ENCODE measurements at places on chromosomes 6 and 20.

DNA sequence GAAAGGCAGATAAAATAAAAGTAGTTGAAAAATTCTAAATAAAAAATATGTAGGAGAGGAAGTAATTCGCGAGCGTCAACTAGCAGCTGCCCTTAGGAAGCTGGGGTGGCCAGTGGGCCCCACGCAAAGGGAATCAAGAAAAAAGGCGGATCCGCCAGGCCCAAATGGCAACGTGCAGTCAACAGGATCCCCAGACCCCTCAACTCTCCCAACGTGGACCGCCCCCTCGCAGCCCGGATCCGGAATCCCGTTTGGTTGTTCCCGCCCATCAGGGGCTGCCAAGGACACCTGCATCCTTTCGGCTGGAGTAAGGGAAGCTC, 296 bp downstream of the DZANK1 start:
- peaks cover 12% of the 10 kb centered on the region for H3K4me1 ChIP-seq
- peak overlapping the region; percentile 79 for H3K4me3 ChIP-seq
- no peaks in the 10 kb centered on the region for H3K36me3 ChIP-seq
- DNase-seq, result no peak

GRCh38 chr20:51424270-51425117, 118.0 kb downstream of the NFATC2 start:
- peaks cover 23% of the 10 kb centered on the region for H3K4me1 ChIP-seq
- H3K27me3 ChIP-seq, result no peaks in the 10 kb centered on the region
- H3K27ac ChIP-seq, result peak overlapping the region; percentile 32
- no peak overlapping the region for H3K4me3 ChIP-seq
- no peaks in the 10 kb centered on the region for H3K36me3 ChIP-seq
- DNase-seq, result no peak

GRCh38 chr6:134169871-134170486, 117.6 kb upstream of the SLC2A12 start:
- H3K36me3 ChIP-seq, result peaks cover 8% of the 10 kb centered on the region
- no peak overlapping the region for H3K27ac ChIP-seq
- H3K27me3 ChIP-seq, result no peaks in the 10 kb centered on the region
- no peak overlapping the region for H3K4me3 ChIP-seq
- no peak for DNase-seq
- H3K4me1 ChIP-seq, result no peaks in the 10 kb centered on the region

DNA sequence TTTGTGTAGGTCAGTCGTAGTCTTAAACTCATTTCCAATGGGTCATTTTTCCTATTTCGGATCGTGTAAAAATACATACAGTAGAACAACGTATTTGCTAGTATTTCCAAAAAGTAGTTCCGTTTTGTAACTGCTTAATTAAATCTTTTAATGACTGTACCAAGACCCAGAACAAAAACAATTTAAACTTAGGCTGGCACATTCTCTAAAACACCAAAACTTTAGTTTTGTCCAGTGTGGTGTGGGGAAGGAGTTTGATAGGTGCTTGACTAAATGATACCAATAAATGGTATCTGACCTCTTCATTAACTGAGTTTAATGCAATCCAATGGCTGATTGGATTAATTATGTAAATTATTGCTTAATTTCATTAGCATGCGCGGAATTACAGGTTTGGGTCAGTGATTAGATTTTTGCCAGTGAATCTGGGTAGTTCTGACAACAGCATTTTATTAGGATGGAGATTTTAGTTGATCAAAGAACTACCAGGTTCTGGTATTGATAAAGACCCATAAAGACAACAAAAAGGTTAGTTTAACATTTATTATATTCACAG, 20.8 kb downstream of the OR2B2 start:
- H3K4me3 ChIP-seq, result no peak overlapping the region
- no peak for DNase-seq
- no peak overlapping the region for H3K27ac ChIP-seq
- H3K36me3 ChIP-seq, result no peaks in the 10 kb centered on the region
- no peaks in the 10 kb centered on the region for H3K4me1 ChIP-seq
- peaks cover 73% of the 10 kb centered on the region for H3K27me3 ChIP-seq

- H3K4me1 ChIP-seq, result no peaks in the 10 kb centered on the region
- no peak overlapping the region for H3K27ac ChIP-seq
- no peaks in the 10 kb centered on the region for H3K27me3 ChIP-seq
- H3K4me3 ChIP-seq, result no peak overlapping the region
- DNase-seq, result no peak
- H3K36me3 ChIP-seq, result no peaks in the 10 kb centered on the region
Measured at GRCh38 chr6:39465539-39465938, 143.0 kb upstream of the KCNK16 start.

DNA sequence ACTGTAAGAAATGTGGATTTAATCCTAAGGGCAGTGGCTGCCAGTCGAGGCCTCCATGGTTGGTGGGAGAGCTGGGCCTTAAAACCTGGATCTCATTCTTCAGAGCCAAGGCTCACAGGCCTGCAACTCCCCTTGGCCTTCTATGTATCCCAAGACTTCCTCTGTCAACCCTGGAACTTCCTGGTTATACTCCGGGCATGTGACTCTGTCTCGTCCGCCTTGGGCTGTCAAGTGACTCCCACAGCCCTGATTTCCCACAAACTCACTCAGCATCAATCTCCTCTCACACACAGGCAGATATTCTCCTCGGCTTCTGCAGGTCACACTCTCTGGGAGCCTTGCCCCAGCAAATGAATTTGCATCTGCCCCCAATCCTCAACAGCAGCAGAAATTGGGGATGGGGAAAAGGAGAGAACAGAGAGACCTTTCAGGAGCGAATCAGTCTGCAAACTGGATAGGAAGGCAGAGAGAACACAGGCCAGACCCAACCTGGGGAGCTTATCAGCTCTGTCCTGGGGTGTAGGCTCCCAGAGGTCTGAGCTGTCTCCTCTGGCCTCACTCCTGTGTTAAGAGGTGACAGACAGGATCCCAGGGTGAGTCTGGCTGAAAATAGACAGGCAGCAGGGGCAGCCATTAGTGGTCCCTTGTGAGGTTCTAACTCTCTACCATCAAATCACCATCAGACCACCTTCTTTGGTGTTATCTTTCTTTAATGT, 30.4 kb upstream of the PREX1 start:
- H3K27me3 ChIP-seq, result no peaks in the 10 kb centered on the region
- no peak overlapping the region for H3K27ac ChIP-seq
- no peaks in the 10 kb centered on the region for H3K4me1 ChIP-seq
- DNase-seq, result no peak
- H3K36me3 ChIP-seq, result no peaks in the 10 kb centered on the region
- no peak overlapping the region for H3K4me3 ChIP-seq
